Omental fat pad (tissue), 4 donors: ENCODE measurements at places on chromosomes 13 and 19.

GRCh38 chr13:69866555-69866954 is 241.1 kb upstream of the ATXN8OS start:
- DNase-seq: no peak

- no peak for DNase-seq
Observed at GRCh38 chr19:47186446-47187334, 44.3 kb downstream of the BBC3 start.

GRCh38 chr13:66780814-66781213 is 449.3 kb downstream of the PCDH9 start:
- no peak for DNase-seq

GRCh38 chr13:102020611-102021216 is 381.1 kb downstream of the FGF14 start:
- DNase-seq: no peak

- no peak for DNase-seq
Observed at GRCh38 chr13:82654861-82655855, 1227.1 kb downstream of the SLITRK1 start.

DNA sequence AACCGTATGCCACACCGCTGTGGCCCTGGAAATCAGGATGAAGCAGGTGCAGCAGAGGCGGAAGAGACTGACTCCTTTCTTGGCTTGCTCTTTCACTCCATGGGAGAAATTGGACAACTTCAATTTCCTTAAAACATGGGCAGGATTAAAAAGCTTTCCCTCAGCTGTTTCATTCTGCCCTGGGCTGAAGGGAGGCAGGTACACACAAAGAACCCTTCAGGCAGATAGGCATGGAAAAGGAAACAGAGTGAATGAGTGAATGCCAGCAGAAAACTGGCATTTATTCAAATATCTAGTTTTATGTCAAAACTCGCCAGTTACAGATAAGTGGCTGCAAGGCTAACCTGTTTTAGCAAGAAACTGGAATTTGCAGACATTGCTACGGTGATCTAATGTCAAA is 71.0 kb upstream of the SLC15A1 start:
- no peak for DNase-seq

DNA sequence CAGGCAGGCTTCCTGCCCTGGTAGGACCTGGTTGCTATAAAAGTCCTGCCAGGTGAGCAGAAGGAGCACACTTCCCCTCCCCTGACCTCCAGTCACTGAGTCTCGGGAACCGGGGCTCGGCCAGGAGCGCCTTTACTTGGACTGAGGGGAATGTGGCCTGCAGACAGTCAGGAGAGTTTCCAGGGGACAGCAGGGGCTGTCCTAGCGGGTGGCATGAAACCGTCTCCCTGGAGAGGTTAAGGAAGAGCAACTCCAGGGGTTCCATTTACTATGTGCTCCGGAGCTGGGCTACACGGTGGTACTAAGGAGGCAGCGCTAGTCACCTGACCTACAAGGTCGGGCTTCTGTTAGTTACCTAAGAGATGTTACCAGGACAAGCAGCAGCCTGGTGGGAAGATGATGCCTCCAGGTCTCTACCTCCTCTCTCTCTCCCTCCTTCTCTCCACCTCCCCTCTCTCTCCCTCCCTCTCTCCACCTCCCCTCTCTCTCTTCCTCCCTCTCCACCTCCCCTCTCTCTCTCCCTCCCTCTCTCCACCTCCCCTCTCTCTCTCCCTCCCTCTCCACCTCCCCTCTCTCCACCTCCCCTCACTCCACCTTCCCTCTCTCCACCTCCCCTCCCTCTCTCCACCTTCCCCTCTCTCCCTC is 4.1 kb upstream of the CNOT3 start:
- DNase-seq: no peak

DNA sequence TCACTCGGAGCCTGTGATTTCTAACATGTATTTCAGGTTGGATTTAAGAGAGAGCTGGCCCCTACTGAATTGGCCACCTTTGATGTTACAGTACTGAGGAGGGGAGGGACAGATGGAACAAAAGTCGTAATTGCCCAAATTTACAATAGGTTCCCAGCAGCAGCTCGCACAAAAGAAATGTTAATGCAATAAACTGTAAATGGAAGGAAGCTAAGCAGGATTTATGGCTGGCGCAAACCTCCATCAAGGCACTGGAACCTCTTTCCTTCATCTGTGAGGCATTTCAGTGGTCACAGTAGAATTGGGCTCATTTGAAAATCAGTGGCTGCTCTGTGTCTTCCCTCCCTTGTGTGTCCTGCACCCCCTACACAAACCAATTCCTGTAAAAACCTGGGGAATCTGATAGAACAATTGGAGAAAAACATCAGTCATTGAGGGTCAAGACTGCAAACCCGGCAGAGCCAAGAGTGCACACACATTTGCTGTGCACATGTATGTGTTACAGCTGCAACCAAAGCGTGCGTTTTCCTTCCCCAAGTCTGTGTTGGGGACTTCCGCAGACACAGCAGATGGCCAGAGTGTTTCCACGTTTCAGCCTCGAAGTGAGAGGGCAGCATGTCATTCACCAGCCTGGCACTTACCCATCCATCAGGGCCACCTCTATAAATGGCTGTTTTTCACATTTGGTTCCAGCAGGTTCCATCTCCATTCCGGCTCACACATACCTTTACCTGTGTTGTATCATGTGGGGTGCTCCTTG is 192.8 kb downstream of the TM9SF2 start:
- no peak for DNase-seq

DNA sequence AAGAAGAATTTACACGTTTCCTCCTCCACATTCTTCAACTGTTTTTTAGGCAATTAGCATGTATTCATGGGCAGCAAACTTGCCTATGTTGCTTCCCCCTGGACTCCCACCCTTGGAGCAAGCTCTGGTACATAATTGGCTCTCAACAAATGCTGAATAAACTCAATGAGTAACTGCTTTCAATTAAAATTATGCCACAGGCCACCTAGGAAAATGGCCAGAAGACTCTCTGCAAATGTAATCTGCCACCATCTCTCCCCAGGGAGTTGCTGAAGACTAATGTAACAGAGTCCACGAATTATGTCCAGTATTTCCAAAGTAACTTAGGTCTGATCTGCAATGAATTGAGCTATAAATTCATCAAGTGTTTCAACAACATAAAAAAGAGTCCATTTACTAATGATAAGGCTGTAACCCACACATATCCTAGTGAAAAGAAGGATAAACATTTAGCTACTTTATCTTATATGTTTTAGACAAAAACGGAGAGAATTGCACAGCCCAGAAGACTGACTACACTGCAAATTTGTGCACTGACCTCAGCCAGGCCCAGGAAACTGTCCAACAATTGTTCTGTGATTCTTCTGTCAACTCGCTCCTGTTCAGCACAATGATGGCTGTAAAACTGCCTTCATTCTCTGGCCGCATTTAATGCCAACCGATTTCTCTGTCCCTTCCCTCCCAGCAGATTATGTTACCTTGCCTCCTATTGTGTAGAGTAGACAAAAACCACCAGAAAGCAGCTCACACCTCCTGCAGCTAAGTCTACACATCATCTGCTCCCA is 808.6 kb upstream of the ARGLU1 start:
- DNase-seq: no peak

DNA sequence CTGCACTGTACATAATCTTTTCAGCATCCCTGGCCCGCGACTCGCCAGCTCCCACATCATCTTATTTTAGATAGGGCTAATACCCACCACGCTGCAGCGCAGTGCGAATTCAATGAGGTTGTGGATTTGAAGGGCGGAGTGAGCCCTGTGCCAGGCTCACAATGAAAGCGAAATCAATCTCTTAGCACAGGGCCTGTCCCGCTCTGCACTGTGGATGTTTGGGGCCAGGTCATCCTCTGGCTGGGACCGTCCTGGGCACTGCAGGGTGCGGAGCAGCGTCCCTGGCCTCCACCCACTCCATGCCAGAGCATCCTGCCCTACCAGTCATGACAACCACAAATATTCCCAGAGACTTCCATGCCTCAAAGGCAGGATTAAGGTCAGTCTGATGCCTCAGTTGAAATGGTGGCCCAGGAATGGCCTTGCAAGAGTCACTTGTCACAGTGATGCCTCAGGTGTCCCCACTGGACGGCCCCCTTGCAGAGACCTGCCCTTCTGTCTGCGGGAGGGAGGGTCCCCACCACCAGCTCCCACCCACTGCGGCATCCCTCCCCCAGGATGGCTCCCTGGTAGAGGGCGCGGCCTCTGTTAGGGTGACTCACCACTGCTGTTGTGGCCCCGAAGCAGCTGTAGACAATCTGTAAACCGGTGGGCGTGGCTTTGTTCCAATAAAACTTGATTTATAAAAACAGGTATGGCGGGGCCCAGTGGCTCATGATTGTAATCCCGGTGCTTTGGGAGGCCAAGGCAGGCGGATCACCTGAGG is 5.6 kb downstream of the UHRF1 start:
- no peak for DNase-seq

- no peak for DNase-seq
Observed at GRCh38 chr13:73842184-73842583, 292.0 kb downstream of the KLF12 start.

DNA sequence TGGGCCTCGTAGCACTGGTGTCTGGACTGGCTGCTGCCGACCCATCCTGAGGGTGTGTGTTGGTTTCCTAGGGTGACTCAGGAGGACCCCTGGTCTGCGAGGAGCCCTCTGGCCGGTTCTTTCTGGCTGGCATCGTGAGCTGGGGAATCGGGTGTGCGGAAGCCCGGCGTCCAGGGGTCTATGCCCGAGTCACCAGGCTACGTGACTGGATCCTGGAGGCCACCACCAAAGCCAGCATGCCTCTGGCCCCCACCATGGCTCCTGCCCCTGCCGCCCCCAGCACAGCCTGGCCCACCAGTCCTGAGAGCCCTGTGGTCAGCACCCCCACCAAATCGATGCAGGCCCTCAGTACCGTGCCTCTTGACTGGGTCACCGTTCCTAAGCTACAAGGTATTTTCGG is 13.8 kb downstream of the TIMM13 start:
- DNase-seq: no peak

GRCh38 chr13:87810920-87811344 is 139.8 kb downstream of the SLITRK5 start:
- DNase-seq: no peak

- no peak for DNase-seq
Observed at GRCh38 chr13:99289674-99290337, 17.4 kb downstream of the GPR183 start.

- DNase-seq: no peak
Observed at GRCh38 chr19:31517224-31518180, 168.3 kb upstream of the TSHZ3 start.

DNA sequence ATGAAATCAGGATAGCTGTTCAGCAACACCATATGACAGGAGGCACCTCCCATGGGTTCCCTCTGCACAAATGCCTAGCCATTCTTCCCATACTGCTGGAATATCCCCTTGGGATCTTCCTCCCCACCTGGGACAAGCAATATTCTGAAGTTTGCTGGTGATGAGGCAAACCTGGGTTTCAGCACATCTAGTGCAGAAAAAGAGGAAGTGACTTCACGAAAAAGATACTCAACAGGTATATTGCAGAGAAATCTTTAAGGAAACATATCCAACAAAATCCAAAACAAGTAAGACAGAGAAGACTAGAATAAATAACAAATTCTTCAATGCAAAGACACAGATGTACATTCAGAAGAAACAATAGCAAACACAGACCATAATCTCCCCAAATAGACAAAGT is 1497.0 kb downstream of the PCDH9 start:
- DNase-seq: no peak

DNA sequence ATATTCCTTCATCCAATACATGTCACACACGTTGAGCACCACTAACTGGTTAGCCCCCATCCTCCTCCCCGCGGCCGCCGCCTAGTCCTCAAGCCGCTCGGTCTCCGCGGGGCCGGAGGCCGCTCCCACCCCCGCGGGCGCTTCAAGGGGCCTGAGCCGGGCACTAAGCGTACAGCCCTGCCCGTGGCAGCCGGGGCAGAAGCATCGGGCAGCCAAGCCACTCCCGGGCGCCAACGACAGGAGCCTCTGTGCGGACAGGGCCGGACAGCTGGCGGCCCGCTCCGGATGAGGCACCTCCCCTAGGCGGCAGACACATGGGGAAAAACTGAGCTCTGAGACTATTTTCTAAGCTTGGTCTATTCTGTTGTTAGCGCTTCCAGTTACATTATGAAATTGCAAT is 2.8 kb upstream of the ZNF543 start:
- no peak for DNase-seq

DNA sequence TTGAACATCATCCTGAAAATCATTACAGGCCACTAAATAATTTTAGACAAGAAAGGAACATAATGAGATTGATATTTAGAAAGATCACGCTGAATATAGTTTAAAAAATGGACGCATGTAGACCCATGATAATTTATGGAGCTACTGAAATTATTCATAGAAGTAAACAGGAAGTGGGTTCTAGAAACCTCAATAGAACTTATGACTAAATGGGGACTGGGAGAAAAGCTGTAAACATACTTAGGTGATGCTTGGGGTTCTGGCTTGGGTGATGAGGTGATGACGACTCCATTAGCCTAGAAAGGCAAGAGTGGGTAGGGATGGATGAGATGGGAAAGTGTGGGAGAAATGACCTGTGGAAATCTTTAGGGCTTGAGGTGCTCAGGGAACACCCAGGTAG is 484.0 kb downstream of the MYO16 start:
- no peak for DNase-seq

- no peak for DNase-seq
Observed at GRCh38 chr13:27183561-27184147, 12.0 kb upstream of the USP12 start.

DNA sequence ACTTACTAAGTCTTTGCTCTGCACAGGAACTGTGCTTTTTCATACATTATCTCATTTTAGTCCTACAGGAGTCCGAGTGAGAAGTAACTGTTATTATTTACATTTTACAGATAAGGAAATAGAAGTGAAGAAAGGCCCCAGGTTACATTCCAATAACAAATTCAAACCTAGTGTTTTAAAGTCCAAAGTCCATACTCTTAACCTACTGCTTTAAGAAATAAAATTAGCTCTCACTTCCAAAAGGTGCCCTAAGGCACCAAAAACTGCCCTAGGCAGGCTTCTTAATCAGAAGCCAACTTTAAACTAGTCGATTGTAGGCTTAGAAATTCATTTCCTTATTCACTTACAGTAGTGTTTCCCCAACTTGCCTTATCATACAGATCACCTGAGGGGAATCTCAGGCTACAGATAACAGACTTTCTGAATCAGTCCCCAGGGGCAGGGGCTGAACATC is 555.9 kb downstream of the DIAPH3 start:
- no peak for DNase-seq

GRCh38 chr19:8826371-8826770 is 5.7 kb downstream of the ZNF558 start:
- DNase-seq: no peak

GRCh38 chr19:46369817-46370216 is 22.9 kb downstream of the PPP5C start:
- DNase-seq: no peak
